Brain (organoid and tissue), 16 donors: ENCODE measurements at places on chromosomes 12 and 14.

DNA sequence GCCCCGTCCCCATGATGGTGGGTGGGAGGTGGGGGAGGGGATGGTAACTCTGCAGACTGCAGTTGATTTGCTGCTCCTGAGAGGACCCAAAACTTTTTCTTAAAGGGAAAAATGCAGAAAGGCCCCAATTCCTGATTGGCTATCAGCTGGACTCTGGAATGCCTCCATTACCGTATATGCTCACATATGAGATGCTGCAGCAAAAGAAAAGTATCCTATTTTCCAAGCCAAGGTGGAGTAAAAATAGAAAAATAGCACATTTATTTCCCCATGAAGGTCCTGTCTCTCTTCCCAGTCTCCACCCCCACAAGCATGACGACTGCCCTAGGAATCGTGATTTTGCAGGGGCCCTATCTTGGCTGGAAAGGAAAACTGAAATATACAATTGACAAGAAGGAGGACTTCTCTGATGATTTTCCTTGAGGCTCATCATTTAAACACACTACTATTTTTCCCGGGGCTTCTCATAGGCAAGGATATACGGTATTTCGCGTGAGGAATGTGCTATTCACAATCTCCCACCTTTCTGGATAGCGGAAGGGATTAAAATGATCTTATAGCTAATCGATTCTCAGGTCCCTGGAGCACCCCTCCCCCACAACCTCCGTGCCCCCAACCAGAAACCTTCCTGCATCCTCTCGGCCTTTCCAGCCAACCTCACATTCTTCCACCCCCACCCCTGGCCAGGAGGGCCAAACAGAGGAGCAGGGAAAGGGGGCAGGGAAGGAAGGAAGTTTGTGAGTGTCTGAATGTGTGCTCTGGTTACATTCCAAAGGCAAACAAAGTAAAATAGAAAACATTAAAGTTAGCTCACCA, 138.9 kb upstream of the CCND2 start:
- DNase-seq, result peak; percentile 28

- DNase-seq, result no peak
Measured at GRCh38 chr12:104534162-104534856, 77.6 kb downstream of the CHST11 start.

DNA sequence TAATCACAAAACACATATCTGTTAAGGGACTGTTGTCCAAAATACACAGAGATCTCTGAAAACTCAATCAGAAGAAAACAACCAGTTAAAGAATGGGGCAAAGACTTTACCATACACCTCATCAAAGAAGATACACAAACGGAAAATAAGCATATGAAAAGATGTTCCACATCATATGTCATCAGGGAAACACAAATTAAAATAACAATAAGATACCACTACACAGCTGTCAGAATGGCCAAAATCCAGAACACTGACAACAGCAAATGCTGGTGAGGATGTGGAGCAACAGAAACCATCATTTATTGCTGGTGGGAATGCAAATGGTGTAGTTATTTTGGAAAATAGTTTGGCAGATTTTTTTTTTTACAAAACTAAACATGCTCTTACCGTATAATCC, 220.5 kb upstream of the FOXN3 start:
- no peak for DNase-seq

DNA sequence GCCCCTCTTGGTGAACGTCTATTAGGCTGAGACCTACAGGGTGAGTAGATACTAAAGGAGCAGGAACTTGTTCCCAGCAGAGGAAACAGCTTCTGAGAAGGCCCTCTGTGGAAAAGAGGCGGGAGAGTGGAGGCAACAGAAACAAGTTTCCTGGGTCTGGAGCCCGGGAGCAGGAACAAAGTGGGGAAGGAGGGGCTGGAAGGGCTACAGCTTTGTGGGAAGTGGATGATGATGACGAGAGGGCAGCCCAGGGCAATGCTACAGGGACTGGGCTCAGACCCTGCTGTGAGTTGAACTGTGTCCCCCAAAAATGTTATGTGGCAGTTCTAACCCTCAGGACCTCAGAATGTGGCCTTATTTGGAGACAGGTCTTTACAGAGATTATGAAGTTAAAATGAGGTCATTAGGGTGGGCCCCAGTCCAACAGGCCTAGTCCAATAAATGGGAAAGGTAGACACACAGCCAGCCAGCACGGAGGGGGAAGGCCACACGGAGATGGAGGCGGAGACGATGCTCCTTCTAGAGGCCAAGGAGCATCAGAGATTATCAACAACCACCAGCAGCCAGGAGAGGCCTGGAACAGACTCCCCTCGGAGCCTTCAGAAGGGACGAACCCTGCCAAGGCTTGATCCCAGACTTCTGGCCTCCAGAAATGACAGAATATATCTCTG, 14.3 kb downstream of the CAMKK2 start:
- no peak for DNase-seq

DNA sequence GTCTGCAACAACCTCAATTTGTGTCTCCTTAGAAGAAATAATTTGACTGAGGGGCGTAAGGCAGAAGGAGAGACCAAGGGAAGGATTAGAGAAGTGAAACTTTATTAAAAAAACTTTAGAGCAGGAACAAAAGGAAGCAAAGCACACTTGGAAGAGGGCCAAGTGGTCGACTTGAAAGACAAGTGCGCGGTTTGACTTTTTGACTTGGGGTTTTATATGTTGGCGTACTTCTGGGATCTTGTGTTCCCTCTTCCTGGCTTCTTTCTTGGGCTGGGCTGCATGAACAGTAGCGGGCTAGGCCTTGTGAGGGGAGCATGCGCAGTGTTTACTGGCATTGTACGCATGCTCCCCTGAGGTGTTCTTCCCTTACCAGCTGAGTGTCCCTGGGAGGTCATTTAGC, 369.3 kb upstream of the DCN start:
- DNase-seq, result no peak

GRCh38 chr14:99786511-99786989, 6.7 kb upstream of the EML1 start:
- no peak for DNase-seq
